Endothelial cell of coronary artery (primary cell): ENCODE measurements at places on chromosomes 1 and 21. TPM values are rescaled to one million over a fixed set of nuclear protein-coding genes. Genes with fewer than 3 reads are reported as not detected.

Gene C4BPA
- total RNA-seq = not detected in 2 replicates

Gene ADAMTS5
- under 0.01 TPM in 2 replicates for total RNA-seq

Gene SLC45A1
- 0.54 and 1.5 TPM in 2 replicates for total RNA-seq

Gene OLIG1
- not detected in 2 replicates for total RNA-seq

Gene C1orf115
- 29.5 and 29.7 TPM in 2 replicates for total RNA-seq

Gene LYPD8
- 0.19 TPM in 1 of 2 replicates, not detected in the other for total RNA-seq

Gene PRKAA2
- 3.0 and 3.1 TPM in 2 replicates for total RNA-seq

Gene CNR2
- total RNA-seq = not detected in 2 replicates

Gene RNU1-3
- total RNA-seq = 2,685 and 5,329 TPM in 2 replicates

Gene WDR64
- total RNA-seq = not detected in 2 replicates

Gene LAX1
- 0.09 TPM in 1 of 2 replicates, not detected in the other for total RNA-seq

Gene CYP4A11
- not detected in 2 replicates for total RNA-seq

Gene LIPI
- total RNA-seq = not detected in 2 replicates

Gene IFNLR1
- 0.09 TPM in 1 of 2 replicates, not detected in the other for total RNA-seq

Gene AMY2B
- total RNA-seq = 1.6 and 1.9 TPM in 2 replicates

Gene PEAR1
- total RNA-seq = 11.5 and 23.2 TPM in 2 replicates

Gene C1orf87
- total RNA-seq = not detected in 2 replicates

Gene PLA2G4A
- total RNA-seq = 4.1 and 8.4 TPM in 2 replicates

Gene LYPLA2
- 77.0 and 107 TPM in 2 replicates for total RNA-seq

Gene HSD3B1
- not detected in 2 replicates for total RNA-seq

Gene MYCL
- total RNA-seq = 0.94 and 2.8 TPM in 2 replicates

Gene GPR153
- 1.3 and 2.5 TPM in 2 replicates for total RNA-seq

Gene INAVA
- under 0.01 TPM in 2 replicates for total RNA-seq

Gene IFFO2
- 26.6 and 31.8 TPM in 2 replicates for total RNA-seq

Gene VANGL1
- total RNA-seq = 7.7 and 10.5 TPM in 2 replicates

Gene TNFAIP8L2
- total RNA-seq = not detected in 2 replicates

Gene S100A3
- total RNA-seq = 1.3 and 3.2 TPM in 2 replicates

Gene IL12RB2
- under 0.01 TPM in 1 of 2 replicates, not detected in the other for total RNA-seq

Gene WNT3A
- not detected in 2 replicates for total RNA-seq

Gene AMY1C
- not detected in 2 replicates for total RNA-seq

Gene TTLL7
- total RNA-seq = 2.8 and 6.0 TPM in 2 replicates

Gene PROX1
- 0.56 and 3.1 TPM in 2 replicates for total RNA-seq

Gene RHEX
- not detected in 2 replicates for total RNA-seq

Gene RIIAD1
- not detected in 2 replicates for total RNA-seq

Gene GJA4
- total RNA-seq = 19.4 and 68.6 TPM in 2 replicates

Gene SHE
- 41.9 and 59.6 TPM in 2 replicates for total RNA-seq

Gene FCAMR
- not detected in 2 replicates for total RNA-seq

Gene CYP2J2
- 0.09 TPM in 1 of 2 replicates, not detected in the other for total RNA-seq

Gene PTPRC
- total RNA-seq = 0.28 TPM in 1 of 2 replicates, not detected in the other

Gene MYOCOS
- 0.09 TPM in 1 of 2 replicates, not detected in the other for total RNA-seq

Gene PLPPR5
- total RNA-seq = not detected in 2 replicates

Gene DYNLT5
- 0.94 and 1.1 TPM in 2 replicates for total RNA-seq

Gene KRTAP7-1
- not detected in 2 replicates for total RNA-seq

Gene GAS5
- total RNA-seq = 439 and 469 TPM in 2 replicates

Gene THEM5
- not detected in 2 replicates for total RNA-seq

Gene MCOLN2
- total RNA-seq = 0.09 TPM in 1 of 2 replicates, not detected in the other

Gene ASTN1
- not detected in 2 replicates for total RNA-seq

Gene MATN1
- total RNA-seq = not detected in 2 replicates

Gene NR5A2
- 8.8 and 35.0 TPM in 2 replicates for total RNA-seq

Gene MR1
- total RNA-seq = 2.0 and 7.4 TPM in 2 replicates

Gene PRDX6
- 199 and 211 TPM in 2 replicates for total RNA-seq

Gene MAB21L3
- total RNA-seq = not detected in 2 replicates

Gene BRDT
- not detected in 2 replicates for total RNA-seq
